Activated naive CD8-positive, alpha-beta T cell treated with anti-CD3 and anti-CD28 coated beads, Interleukin-2, amount 50 U/mL, for 24 hours (primary cell): ENCODE measurements at places on chromosomes 16 and 17.

DNA sequence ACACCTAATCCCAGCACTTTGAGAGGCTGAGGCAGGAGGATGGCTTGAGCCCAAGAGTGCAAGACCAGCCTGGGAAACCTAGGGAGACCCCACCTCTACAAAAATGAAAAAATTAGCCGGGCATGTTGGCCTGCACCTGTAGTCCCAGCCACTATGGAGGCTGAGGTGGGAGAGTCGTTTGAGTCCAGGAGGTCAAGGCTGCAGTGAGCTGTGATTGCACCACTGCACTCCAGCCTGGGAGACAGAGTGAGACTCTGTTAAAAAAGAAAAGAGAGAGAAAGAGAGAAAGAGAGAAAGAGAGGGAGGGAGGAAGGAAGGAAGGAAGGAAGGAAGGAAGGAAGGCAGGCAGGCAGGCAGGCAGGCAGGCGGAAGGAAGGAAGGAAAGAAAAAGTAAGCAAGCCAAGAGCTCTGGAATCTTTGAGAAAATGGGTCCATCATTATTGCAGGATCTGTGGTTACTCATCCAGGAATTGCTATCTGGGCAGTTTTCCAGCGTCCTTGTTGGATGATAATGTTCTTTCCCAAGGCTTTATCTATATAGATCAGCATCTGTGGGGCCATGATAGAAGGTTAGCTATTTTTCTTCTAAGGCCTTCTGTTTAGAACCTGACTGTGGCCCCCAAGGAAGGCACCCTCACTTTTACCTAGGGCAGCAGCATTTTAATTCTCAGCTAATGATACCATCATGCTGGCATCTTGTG, 533.2 kb upstream of the CDH5 start:
- DNase-seq, result no peak

- no peak for DNase-seq
These were observed 3.0 kb downstream of the PYCARD start for GRCh38 chr16:31199430-31200041.

DNA sequence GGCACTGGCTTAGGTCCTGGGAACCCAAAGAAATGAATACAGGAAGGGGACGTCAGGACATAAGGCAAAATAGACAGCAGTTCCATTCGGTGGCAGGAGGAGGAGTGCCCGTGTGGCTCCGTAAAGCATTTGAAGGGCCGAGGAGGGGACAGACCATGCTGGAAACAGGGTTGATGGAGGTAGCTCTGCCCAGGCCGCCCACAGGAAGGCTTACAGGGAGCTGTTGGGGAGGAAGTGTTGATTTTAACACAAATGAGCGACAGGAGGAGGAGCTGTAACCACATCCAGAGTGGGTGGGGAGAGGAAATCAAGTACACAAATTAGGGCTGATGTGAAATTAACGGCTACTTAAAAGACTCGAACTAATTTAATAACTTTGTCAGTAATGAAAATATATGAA, 54.6 kb downstream of the RBFOX3 start:
- DNase-seq, result no peak

DNA sequence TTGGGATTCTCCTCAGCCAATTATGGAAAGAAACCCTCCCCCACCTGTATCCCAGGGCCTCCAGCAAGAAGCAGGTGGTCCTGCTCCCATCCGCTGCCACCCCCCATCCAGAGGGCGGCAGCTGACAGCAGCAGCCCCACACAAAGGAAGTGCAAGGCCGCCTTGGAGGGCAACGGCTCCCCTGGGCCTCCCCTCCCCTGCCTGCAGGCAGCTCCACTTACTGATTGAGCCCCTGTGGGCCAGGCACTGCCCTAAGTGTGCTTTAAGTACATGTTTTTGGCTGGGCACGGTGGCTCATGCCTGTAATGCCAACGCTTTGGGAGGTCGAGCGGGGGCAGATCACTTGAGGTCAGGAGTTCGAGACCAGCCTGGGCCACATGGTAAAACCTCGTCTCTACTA, 257.6 kb downstream of the PARN start:
- DNase-seq, result no peak

GRCh38 chr17:36506249-36506826, 19.9 kb downstream of the ZNHIT3 start:
- DNase-seq, result no peak

- DNase-seq, result no peak
These were observed 257.3 kb downstream of the CA10 start for GRCh38 chr17:51901242-51901641.

- no peak for DNase-seq
These were observed 759 bp downstream of the UBE2O start for GRCh38 chr17:76452127-76452659.

DNA sequence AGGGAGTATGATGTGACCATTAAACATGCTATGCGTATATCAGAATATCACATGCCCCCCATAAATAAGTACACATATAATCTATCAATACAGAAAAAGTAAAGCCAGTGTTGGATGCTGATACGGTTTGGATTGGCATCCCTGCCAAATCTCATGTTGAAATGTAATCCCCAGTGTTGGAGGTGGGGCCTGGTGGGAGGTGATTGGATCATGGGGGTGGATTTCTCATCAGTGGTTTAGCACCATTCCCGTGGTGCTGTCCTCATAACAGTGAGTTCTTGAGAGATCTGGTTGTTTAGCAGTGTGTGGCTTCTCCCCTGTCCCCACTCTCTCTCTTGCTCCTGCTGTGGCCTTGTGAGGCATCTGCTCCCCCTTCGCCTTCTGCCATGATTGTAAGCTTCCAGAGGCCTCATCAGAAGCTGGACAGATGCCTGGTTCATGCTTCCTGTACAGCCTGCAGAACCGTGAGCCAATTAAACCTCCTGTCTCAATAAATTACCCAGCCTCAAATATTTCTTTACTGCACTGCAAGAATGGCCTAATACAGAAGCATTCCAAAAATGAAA, 88.9 kb downstream of the AATF start:
- no peak for DNase-seq

DNA sequence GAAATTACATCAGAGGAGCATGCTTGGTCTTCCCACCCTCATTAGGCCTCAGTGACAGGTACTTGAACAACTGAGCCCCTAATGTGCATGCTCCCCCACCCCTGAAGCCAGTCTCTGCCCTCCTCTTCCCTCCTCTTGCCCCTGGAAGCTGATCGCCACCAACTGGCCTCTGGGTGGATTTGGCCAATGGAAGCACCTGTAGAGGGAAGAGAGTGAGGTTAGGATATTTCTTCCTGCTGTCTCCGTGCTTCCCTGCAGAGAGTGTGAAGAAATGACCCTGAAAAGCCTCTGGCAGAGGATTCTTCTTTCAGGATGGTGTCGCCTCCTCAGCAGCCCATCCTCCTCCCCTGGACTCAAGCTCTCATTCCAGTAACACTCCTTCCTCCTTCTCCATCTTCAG, 5.9 kb upstream of the CBLN1 start:
- no peak for DNase-seq

- no peak for DNase-seq
These were observed 789.9 kb upstream of the KIF2B start for GRCh38 chr17:53032861-53033271.

DNA sequence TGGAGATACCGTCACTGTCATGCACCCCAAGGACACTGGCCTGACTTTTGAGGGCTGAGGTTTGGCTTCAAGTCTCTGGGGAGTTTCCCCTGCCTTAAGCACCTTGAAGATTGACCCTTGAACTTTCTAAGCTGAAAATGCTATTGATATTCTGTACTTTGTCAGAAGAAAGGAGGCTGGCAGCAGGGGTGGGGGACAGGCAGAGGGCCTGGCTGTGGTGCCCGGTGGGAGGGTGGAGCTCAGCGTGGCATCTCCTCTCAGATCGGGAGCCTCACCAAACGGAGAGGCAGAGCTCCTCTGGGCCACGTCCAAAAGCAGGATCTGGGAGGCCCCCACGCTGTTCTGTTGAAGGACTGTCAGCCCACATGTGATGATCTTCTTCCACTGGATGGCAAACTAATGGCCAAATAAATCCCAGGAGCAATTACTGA, 305.2 kb upstream of the IRX3 start:
- DNase-seq, result no peak

DNA sequence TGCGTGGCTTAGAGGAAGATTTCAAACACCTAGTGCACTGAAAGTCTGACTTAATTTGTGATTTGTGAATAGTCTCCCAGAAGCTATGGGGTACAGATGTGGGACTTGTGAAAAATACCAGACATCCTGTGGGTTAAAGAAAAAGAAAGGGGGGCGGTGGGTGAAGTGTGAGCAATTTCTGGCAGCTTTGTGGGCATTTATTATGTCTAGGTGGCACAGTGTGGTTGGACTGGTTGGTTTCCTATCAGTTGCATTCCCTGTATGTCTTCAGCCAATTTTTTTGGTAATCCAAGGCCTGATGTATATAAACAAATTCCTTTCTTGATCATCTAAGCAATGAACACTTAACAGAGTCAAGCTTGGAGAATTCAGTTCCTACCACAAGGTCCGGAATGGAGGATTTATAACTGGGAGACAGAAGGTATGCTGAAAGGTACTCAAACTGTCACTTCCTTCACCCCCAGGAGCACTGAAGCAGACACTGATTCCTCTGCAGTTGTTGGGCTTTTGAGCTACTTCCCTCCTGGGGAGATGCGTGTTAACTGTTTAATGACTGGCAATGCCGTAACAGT, 211.6 kb downstream of the WWOX start:
- DNase-seq, result no peak

DNA sequence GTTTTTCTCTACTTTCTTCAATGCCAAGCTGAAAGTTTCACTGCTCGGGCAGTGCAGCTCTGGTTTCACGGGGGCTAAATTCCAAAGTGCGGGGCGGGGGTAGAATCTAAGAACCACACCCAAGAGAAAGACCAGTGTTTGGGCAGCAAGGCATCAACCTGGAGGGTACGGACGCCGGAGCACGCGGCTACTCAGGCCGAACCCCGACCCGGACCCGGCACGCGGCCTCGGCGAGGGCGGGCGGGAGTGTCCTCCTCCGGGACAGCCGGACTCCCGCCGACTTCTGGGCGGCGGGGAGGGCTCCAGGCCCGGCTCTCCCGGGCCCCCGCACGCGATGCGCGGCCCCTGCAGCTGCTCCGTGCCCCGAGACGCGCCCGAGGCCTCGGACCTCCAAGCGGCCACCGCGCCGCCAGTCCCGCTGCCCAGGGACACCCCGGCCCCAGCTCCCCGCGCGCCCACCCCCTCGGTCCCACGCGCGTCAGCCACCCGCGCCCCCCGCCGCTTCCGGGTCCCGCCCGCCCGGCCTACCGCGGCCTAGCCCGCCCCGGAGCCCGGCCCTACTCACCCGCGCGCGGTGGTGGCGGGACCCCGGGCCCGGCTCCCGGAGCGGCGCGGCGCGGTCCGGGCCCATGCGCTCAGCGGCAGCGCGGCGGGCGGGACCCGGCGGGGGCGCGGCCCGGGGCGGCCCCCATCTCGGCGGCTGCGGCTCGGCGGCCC, 561 bp downstream of the AXIN1 start:
- no peak for DNase-seq

DNA sequence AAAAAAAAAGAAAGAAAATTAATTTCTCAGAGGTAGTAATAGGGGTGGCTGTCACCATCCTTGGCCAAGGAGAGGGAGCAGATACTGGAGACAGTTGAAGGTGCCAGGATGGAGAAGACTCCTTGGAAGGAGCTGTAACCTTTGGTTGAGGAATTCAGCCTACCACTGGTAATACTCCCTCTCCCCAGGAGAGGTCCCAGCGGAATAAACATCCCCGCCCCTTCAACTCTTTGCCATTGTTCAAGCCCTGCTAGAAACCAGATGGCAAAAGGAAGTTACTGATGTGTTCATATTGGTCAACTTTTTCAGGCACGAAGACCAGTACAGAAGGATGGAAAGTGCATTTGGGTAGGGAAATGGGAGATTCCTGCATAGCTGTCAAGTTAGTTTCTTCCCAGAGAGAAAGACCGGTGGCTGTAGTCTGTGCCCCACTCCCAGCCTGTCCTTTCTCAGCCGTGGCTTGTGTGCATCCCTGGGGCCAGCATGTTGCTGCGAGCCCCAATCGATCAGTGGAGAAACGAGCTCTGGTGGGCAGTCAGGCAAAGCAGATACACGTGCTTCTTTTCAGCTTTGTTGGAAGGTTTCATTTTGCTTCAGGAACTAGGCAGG, 612.1 kb downstream of the MAF start:
- no peak for DNase-seq

DNA sequence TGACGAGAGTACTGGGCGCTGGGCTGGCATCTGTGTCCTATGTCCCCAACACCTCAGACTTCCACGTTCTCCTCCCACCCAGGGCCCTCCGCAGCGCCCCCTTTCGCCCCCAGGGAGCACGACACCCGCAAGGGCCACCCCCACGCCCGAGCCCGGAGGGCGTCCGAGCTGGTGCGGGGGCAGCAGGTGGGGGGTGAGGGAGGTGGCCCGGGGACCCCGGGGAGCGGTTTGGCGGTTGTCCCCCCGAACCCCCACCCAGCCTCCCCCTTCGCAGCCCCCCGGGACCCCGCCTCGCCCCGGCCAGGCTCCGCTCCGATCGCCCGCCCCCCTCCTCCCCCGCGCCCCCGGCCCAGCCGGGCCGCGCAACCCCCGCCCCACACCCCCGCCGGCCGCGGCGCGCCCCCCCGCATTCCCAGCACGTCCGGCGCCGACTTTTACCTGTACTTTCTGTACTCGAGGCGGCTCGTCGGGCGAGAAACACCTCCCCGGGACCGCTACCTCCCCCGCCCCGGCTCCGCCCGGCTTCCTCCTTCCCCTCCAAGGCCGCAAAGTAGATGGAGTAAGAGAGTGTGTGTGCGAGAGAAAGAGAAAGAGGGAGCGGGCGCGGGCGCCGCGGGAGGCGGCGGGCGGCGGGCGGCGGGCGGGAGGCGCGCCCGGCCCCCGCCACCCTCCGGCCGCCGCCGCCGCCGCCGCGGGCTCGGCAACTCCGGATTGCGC, 901 bp downstream of the CDYL2 start:
- DNase-seq, result peak; percentile 41

- no peak for DNase-seq
These were observed 173.0 kb upstream of the GOT2 start for GRCh38 chr16:58906981-58907715.

DNA sequence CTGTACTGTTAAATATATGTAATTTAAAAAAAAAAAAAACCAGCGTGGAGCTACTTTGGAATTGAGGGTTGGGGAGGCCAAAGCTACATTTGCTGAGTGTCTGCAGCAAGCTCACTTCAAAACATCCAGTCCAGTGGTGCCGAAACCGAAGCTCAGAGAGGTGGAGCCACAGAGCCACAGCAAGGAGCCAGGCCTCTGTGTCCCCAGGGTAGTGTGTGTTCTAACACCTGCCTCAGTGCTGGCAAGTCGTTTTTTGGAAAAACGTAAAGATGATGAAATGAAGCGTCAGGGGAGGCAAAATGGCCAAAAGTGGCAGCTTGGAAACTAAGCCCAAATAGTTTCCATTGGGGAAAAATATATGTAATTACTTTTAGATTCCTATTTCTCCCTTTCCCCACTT, 36.1 kb upstream of the MRC2 start:
- DNase-seq, result no peak

GRCh38 chr17:56262803-56263202, 109.5 kb downstream of the ANKFN1 start:
- DNase-seq, result no peak
